Cortex of kidney (tissue), 1 donor: ENCODE measurements at places on chromosomes 4 and X.

GRCh38 chr4:152160225-152160800 is 375.6 kb downstream of the FBXW7 start:
- DNase-seq: no peak

DNA sequence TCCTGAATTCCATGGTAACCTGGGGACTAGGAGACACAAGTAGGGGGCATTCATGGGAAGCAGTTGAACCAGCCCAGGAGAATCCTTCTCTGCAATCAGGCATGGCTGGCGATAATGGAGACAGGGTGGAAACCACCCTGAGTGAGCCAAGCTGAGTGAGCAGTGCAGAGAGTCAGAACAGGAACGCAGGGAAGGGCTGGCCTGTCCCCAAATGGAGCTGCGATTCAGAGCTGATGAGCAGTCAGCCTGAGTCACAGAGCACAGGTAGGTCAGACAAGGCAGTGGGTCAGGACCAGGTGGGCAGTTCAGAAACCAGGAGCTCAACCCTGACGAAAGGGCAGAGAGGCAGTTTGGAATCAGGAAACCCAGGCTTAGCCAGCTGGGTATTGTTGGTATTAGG is 129.0 kb downstream of the BTC start:
- no peak for DNase-seq

GRCh38 chrX:37679888-37680287 is 5.7 kb upstream of the XK start:
- DNase-seq: no peak

DNA sequence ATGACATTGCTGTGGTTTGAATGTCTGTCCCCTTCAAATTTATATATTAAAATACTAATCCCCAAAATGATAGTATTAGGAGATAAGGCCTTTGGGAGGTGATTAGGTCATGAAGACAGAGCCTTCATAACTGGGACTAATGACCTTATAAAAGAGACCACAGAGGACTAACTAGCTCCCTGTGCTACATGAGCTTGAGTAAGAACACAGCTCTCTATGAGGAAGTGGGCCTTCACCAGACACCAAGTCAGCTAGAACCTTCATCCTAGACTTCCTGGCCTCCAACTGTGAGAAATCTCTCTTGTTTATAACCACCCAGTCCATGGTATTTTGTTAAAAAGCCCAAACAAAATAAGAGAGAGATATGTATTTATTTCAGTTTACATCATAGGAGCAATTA is 242.2 kb upstream of the CTSO start:
- DNase-seq: no peak

DNA sequence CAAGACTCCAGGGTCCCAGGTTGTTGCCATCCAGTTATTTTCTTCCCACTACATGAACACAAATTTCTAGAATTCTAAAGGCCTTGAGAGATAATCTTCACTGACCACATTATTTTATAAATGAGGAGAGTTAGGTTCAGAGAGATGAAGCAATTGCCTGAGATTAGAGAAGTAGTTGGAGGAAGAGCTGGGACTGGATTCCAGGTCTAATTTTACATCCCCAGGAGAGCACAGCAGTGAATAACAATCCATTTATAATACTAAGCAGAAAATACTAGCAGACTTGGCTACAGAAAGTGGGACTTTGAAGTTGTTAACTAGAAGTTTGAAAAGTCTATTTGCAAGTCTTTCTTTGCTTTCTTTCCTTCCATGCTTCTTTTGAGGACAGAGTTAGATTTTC is 231.3 kb upstream of the S100G start:
- no peak for DNase-seq

- DNase-seq: no peak
Observed at GRCh38 chr4:8472158-8472688, 31.6 kb downstream of the TRMT44 start.

GRCh38 chr4:64911846-64912245 is 502.6 kb upstream of the TECRL start:
- DNase-seq: no peak
